ENCODE measurements at places on chromosomes 4 and X.
A peak's percentile ranks its signal among the peaks of the same experiment; 100 is the strongest.

DNA sequence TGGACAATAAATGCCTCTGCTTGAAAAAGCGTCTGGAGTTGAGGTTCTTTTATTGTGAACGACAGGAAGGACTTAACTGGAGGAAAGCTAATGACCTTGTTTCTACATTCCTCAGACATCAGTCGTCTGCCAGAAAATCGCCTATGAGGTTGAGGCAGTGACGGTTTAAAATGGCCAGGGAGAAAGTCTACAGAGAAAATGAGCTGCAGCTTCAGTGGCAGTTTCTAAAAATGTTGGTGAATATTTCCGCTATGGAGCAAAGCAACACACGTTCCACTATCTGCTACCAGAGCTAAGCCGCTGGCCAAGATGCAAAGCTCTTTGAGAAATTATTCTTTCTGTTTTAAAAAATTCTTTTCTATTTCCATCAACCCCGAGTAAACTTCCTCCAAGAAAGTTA, 116.9 kb upstream of the GALNT7 start:
- DNase-seq = no peak

- no peak for DNase-seq
These were observed 140.5 kb downstream of the ASB9 start for GRCh38 chrX:15129412-15129811.

- no peak for DNase-seq
These were observed 191.5 kb downstream of the SNCA start for GRCh38 chr4:89645482-89645881.

DNA sequence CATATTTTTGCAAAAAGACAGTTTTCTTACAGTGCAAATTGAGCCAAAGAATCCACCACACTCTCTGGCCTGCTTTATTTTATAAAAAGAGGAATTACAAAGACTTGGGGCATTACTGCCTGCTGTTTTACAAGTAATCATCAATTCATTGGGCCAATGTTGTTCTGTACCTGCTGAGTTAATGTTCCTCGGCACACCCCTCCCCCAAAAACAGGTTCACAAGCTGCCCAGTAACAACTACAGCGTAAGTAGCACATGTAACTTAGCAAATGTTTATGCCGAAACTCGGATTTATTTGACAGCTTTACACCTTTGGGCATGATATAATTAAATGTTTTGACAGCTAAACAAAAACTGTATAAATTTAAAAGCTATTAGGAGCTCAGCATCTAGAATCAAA, 214.6 kb upstream of the MAB21L2 start:
- DNase-seq = no peak

DNA sequence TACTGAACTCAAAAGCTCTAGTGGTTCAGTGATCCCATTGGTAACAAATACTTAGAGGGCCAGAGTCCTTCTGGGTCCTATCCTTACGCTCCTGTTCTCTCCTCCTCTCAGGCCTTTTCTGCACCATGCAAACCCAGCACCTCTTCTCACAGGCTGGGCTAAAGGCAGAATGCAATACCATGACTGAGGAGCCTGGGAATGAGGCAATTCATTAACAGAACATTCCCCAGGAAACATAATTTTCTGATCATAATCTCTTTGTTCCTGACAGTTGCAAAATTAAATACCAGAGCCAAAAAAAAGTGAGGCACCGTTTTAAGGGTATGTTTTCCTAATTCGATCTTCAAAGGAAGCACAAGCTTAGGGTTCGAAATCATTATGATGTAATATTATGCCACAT, 9.0 kb downstream of the SORBS2 start:
- no peak for DNase-seq

GRCh38 chr4:23856630-23857029, 33.2 kb downstream of the PPARGC1A start:
- no peak for DNase-seq

- no peak for DNase-seq
These were observed 90.1 kb downstream of the IRF2 start for GRCh38 chr4:184384056-184384809.

DNA sequence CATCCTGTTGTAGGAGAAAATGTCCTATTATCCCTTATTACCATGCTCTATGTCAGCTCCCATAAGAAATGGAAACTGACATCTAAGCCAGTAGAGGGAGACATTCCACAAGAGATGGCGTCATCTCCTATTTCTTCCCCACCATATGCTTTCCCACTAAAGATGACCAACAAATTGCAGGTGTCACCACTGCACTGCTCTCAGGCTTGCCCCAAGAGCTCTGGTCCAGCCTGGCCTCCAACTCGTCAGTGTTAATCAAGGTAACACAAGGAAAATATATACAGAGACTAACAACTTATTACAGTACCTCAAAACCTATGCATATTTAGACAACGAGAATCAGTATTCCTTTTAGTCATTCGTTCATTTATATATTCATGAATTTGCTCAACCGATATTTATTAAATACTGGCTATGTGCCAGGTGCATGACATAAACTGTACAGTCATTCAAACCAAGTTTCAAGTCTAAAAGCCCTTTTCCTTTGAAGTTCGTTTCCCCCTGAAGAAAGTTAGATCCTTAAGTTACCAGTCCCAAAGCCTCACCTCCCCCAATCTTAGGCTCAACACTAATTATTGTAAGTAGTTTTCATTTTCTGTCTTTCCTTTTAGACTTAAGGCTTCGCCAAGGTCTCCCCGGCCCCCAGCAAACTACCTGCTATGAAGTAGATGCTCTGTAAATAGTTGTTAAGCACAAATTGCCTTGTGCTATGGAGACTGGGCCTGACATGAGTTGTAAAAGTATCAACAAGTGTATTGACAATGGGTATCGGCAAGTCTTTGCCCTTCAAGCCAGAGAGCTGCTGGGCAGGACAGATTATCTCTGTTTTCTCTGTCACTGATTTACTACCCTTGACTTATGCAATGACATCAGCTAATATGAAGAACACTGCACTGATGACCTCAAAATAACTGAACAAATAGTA, 3.1 kb upstream of the FGB start:
- DNase-seq = peak; percentile 2

DNA sequence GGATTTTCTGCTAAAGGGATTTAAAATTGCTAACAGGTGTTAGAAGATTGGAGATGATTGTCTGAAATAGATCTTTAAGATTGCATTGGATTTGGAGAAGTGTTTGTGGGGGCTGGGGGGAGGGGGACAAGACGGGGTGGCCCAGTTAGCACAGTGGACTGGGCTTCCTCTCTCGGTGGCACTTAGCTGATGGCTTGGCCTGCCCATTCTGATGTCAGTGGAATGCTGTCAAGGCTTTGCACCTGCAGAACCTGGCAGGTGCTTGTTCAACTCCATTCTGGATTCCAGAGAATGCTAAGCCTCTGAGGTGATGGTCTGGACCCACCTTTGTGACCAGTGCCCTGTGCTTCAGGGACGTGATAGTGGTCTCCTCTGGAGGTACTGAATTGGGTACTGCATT, 43.7 kb downstream of the ADD1 start:
- no peak for DNase-seq

- DNase-seq = no peak
These were observed at the start of gene RAB33B for GRCh38 chr4:139454111-139455045. RAB33B (plus strand) TSS chr4:139454121; CDS start chr4:139454196, 75 bp downstream.

- DNase-seq = no peak
These were observed 436.7 kb upstream of the AADAT start for GRCh38 chr4:170526471-170526870.

GRCh38 chrX:87528487-87528886, 10.9 kb downstream of the KLHL4 start:
- DNase-seq = no peak

GRCh38 chr4:186820391-186820891, 96.8 kb upstream of the FAT1 start:
- DNase-seq = no peak

DNA sequence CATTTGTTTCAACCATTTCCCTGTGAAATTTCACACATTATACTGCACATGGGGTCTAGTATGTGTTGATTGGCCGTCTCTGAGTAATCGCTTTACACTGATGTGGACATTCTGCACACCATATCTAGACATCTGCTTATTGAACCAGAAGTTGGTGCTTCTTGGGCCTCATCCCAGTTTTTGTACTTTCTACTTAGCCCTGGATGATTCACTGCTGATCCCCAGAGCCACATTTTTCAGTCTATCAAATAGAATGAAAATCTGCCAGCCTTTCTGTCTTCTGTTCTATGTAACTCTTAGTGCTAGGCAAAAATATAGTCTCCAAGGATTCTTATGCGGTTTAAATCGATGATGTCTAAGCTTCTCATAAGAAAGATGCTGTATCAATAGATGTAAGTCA, 40.5 kb upstream of the RELL1 start:
- no peak for DNase-seq

GRCh38 chr4:139028191-139028661, 12.6 kb downstream of the NOCT start:
- no peak for DNase-seq

DNA sequence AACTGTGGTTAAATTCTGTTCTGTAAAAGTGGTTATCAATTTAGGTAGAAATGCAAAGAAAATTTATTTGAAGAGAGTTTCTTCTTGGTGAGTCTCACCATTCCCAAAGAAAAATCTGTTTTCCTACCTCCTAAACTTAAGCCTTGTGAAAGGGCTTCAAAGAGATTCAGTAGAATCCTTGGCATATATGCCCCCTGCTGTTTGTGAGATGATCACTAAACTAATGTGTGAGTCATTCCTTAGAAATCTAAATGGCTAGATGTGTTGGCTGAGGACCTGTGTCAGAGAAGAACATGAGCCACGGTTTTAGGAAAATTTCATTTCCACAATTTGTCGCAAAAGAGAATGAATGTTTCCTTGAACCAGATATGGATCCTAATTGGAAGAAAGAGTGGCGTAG, 260.9 kb downstream of the SLC7A11 start:
- no peak for DNase-seq

DNA sequence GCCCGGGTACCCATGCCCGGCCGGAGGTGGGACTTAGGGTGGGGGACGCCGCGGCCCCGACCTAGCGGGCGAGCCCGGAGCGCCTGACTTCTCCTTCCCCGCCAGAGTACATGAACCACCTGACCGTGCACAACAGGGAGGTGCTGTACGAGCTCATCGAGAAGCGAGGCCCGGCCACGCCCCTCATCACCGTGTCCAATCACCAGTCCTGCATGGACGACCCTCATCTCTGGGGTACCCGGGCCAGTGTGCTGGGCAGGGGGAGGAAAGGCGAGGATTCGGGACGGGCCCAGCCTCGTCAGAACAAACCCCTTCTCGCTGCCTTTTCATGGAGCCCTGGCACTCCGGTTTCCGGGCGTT, 622 bp downstream of the TAFAZZIN start:
- peak; percentile 70 for DNase-seq

DNA sequence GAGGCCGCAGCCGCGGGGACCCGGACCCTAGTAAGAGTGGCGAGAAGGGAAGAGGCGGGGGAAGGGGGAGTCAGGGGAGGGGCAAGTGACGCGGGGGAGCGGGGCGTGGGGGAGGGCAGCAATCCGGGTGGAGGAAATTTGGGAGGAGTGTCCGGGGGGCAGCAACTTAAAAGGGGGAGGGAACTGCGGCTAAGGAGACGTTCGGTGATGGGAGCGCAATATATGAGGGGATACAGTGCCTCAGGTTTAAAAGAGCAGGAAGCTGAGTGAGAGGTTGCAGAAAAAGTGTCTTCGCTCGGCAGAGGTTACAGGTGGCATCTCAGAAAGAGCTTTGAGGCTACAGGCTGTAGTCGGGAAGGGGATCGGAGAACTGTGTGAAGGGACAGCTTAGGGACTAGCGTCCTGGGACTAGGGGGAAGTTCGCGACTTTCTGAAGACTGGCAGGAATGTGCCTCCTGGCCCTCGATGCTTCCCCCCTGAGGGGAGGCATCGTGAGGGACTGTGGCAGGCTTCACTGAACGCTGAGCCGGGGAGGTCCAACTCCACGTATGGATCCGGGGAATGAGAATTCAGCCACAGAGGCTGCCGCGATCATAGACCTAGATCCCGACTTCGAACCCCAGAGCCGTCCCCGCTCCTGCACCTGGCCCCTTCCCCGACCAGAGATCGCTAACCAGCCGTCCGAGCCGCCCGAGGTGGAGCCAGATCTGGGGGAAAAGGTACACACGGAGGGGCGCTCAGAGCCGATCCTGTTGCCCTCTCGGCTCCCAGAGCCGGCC, 519 bp downstream of the FOXO4 start:
- DNase-seq = no peak

DNA sequence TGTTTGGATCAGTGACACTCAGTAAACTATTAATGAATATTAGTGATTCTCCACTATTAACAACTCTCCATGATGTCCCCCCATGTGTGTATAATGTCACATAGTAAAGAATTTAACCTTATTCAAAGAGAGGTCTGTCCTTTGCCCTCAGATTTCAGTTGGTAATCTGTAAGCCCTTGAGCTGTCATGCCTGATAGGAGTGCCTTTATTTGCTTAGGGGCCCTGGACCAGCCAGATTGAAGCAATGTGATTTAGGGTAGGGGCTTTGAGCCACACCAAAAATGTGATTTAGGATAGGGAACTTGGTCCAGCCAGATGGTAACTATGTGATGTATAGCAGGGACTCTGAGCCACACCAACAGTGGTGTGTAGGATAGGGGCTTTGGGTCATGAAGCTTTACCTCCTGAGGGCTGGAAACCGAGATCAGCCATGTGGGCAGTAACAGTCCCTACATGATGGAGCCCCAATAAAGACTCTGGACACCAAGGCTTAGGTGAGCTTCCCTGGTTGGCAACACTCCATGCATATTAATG, 44.3 kb upstream of the PAGE4 start:
- no peak for DNase-seq

DNA sequence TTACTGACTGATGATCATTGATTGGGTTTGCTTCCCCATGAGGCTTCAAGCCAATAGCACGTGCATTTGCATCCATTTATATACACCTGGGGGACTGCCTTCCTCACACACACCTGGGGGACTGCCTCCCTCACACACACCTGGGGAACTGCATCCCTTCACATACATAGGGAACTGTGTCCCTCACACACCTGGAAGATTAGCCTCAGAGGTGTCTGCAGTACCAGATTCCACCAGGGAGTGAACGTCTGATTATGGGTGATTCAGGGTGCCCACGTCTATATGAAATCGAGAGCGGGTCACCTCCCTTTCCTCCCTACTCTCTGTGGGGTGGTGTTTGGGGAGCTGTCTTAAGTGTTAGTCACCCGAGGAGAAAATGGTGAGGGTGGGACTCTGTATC, 16.9 kb downstream of the CD99 start:
- no peak for DNase-seq

DNA sequence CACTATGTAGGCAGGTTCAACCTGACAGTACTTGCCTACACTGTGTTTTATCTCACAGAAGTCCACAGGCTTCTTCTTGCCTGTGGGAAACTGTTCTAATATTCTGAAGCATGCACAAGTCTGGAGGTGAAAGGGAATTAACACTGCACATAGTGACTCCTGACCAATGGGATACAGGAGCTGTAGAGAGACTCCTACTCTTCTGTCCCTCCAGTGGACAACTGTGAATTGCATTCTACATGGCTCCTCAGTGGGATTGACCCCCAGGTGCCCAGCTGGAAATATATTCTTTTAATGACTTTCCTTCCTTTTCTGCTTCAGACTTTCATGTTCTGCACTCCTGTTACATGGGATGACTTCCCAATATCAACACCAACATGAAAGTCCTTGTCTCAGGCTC, 8.2 kb upstream of the YIPF6 start:
- no peak for DNase-seq

DNA sequence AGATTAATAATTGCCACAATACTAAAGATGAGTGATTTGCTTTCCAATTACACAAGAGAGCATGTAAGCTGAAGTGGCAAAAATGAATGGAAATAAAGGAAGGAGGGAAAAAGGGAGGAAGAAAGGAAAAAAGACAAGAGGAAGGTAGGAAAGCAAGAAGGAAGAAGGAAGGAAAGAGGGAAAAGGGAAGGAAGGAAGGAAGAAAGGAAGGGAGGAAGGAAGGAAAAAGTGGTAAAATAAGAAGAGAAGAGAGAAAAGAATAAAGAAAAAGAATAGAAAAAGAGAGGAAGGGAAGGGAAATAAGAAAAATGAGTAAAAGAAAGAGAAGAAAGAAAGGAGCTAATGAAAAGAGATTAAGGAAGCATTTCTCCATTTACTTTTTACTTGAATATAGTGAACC, 4.6 kb downstream of the NDST4 start:
- no peak for DNase-seq
